ENCODE measurements at places on chromosomes 5 and 9.

- no peak for DNase-seq
These were observed 275.4 kb downstream of the SLIT3 start for GRCh38 chr5:169025491-169025890.

DNA sequence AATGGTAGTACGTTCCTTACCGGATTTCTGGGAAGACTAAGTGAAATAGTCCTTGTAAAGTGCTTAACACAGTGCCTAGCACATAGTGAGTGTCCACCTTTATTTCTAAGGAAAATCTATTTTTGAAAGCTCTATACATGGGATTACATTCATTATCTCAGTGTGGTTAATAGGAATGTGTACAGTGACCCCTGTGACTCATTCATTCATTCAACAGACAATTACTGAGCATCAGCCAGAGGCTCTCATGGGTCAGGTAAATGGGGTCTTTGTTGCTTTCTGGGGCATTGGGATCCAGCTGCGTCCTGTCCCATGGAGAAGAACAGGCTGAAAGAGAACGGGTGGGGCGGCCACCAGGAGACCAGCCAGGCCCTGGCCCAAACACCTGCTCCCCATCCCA, 226.2 kb upstream of the TBC1D2 start:
- DNase-seq, result no peak

- DNase-seq, result no peak
These were observed 157.5 kb upstream of the SHB start for GRCh38 chr9:38226491-38226951.

DNA sequence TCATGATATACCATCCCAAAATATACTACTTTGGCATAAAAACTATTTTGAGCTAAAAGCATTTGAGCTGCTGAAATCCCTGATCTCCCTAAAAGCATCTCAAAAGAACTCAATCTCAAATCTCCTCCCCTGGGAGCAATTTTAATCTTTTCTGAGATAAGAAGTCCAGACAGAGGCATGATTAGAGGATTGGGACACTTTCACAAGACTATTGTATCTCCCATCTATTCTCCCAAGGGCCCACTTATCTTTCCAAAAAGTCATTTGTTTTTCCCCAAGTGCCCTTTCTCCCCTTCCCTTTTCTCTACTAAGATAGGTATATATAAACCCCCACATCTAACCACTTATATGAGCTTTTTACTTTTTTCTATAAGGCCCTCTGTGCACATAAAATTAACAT, 79.7 kb downstream of the ALDH7A1 start:
- DNase-seq, result no peak

DNA sequence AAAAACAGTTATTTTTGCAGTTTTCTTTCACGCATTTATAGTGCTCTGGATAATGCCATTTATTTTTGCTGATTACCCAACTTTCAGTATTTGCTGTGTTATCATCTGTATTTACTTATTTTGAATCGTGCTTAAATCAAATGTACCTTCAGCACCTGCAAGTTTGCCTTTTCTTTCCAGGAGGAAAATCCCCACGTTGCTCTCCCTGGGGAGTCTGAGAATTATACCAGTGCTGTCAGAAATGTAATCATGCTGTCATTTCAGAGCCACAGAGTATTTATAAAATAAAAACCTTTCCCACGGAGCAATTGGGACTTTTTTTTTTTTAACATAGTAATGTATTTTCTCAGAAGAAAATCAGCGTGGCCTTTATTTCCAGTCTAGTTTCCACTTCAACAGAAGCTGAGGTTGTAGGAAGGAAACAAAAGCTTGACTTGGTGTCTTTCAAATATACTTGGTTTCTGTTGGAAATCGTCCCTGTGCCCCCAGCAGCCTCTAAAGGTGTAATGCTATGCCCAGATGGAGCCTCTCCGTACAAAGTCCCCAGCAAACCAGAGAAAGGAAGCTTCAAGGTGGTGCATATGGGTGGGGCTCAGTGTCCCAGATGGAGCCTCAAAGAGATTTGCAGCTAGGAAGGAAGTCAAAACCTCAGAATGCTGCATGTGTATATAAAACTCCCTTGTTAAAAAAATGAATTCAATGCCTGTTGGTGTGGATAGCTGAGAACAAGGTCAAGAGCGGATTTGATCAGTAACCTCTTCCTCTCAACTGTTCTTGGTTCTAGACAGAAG, 2.1 kb downstream of the GPR150 start:
- DNase-seq, result peak; percentile 8

DNA sequence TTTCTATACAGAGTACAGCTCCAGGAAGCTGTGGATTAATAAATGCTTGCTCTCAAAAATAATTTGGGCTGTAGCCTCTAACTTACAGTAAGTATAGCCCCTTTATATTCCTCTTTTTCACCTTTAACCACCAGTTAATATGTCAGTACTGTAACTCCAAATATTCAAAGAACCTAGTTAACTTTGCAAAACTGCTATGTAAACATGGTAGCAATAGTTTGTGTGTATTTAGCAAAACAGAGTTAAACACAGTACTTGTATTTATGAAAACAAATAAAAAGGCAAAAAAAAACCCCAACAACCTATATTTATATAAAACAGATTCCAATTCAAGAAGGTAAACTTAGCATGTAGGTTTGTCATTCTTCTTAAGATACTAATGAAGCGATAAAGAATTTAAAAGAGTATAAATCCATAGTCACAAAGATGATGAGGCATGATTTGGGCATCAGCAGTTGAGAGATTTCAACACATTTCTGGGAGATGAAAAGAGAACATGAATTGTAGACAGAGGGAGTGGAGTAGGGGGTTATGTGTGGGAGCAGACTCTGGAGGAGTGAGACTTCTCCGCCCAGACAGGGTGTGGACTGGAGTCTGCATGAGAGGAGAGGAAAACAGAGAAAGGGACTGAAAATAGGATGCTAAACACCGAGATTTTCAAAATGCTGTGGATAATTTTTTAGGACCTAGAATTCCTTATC, 47.0 kb upstream of the F2RL1 start:
- no peak for DNase-seq

DNA sequence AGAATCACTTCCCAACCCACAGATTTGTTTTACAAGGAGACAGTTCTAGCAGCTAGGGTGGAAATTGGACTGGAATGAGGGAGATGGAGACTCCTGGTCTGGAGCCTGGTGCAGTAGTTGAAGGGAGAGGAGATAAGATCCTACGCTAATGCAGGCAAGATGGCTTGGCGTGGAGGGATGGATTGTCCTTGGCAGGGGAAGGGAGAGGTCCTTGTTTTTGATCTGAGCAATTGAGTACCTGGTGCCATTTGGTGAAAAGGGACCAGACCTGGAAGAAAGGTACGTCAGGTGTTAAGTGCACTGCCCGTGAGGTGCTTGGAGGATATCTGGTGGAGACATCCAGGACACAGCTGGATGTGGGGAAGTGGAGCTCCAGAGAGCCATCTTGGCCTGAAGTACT, 35.7 kb downstream of the ANGPTL2 start:
- no peak for DNase-seq

- no peak for DNase-seq
These were observed 3.8 kb upstream of the GGTA1 start for GRCh38 chr9:121503444-121503843.

DNA sequence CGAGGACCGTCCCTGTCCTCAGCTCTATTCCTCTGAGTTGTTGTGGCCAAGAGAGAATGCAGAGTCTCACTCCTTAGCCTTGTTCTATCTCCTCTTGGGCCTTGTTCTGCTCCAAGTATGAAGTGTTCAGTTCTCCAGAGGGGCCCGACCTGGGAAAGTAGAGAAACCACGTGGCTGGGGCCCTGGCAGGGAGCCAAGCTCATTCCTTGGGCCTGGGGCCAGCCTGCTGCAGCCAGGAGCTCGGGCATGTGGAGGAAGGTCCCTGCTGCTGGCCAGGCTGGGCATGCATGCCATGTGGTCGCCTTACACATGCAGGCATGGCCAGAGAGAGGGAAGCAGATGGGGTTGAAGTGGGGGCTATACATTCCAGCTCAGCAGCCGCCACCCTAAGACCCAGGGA, 60.7 kb downstream of the COL27A1 start:
- DNase-seq, result no peak

GRCh38 chr5:134003817-134004625, 754 bp downstream of the VDAC1 start:
- peak; percentile 17 for DNase-seq

GRCh38 chr5:54205453-54205852, 104.9 kb downstream of the ARL15 start:
- no peak for DNase-seq

DNA sequence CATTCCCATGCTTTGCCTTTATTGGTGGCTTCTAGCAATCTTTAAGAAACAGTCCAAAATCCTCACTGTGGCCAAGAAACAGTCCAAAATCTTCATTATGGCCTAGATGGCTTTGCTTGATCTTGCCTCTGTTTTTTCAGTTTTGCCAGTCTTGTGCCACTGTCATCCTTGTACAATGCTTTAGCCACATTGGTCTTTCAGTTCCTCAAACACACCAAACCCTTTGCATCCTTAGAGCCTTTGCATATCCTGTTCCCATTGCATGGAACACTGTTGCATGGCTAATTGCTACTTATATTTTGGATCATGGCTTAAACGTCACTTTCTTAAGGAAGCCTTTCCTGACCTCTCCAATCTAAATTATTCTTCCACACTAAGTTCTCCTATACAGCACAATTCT, 22.1 kb downstream of the MRRF start:
- DNase-seq, result no peak

DNA sequence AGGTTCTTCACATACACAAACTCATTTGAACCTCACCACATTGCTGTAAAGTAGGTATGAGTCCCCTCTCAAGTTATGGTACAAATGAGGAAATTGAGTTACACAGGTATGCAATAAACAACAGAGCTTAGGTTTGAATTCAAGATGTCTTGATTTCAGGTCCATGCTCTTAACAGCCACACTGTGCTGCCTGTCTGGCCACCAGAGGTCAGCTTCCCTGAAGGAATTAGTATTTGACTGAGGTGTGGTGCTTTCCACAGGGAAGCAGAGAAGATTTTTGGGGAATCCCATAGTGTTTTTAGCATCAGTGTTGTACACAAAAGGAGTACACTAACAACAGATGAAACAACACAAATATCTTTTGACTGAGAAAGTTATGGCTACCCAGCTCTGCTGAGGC, 94.4 kb upstream of the ITGA1 start:
- no peak for DNase-seq

- no peak for DNase-seq
These were observed 586.1 kb upstream of the CDH6 start for GRCh38 chr5:30607301-30607894.

DNA sequence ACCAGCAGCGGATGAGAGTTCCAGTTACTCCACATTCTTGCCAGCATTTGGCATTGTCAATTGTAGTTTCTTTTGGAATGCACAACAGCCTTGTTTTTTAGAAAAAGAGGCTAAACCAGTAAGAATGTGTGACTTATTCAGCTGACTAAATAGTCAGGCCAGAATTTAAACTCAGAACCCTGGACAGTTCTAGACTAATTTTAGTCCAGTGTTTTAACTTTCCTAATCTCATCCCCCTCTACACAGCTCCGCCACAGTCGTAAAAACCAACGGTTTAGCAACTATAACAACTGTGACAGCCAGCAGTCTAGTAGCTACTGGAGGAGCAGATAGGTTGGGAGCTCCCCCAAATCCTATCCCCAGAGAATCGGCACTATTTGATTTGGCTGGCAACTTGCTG, 103.7 kb downstream of the FOXD1 start:
- no peak for DNase-seq

DNA sequence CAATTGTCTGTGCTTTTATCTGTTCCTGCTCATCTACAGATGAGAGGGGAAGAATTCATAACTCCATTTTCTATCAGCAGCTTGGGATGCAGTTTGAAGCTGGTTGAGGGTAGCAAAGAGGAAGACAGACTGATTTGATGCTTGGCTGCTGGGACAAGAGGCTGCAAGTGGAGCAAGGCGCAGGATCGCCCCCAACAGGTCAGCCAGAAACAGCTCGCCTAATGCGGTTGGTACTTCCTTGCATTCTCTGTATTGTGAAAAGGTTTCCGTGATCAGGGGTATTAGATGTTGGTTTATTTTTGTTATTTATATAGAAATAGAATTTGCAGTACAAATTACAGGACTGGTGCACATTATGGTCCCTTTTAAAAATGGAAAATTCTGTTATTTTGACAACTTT, 40.6 kb downstream of the ZNF883 start:
- no peak for DNase-seq

DNA sequence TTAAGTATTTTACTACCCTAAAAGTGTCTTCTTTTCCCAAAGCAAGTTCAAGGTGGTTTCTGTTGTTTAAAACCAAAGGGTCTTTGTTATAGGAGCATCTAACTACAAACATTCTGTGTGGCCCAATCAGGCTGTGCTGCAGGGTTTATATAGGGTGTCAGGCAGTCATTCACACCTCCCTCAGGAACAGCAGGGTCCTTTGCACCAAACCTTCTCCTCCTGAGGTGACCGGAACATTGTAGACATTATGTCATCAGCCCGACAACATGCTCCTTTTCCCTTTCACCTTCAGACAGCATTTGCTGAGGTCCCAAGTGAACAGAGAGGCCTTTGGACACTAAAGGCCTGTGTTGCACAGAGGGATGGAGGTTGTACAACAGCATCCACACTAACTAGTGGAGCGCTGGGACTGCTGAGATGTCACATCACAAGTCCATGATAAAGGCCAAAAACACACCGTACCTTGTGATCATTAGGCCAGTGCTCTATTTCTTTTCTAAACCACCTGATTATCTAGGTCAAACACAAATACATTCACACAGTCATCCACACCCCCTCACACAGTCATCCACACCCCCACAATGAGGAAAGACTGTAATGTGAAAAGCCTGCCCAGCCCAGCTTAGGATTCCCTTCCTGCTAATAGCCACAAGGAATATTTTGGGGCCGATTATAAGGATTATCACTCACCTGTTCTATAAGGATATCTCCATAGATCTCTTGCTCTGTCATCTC, 123.8 kb upstream of the VLDLR start:
- DNase-seq, result no peak
